ENCODE measurements at places on chromosomes 16 and 17.

DNA sequence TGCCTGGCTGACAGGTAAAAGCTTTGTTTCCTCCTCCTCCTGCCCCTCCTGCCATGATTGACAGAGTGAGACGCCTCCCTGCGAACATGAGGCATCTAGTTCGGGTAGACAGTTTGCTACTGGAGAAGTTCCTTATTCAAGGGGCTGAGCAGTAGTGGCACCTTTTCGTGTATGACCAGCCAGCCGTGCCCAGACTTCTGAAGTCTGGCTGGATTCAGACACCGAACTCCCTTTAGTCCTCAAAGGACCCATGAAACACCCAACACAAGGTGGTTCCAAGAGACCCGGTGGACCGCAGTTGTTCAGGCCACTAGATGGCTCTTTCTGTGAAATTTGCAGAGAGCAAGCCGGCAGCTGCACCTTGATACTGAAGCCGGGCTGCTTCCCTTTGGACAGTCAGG is 192.8 kb downstream of the XYLT1 start:
- DNase-seq, result no peak

GRCh38 chr17:75549246-75550138 is 24.0 kb downstream of the LLGL2 start:
- DNase-seq, result no peak

DNA sequence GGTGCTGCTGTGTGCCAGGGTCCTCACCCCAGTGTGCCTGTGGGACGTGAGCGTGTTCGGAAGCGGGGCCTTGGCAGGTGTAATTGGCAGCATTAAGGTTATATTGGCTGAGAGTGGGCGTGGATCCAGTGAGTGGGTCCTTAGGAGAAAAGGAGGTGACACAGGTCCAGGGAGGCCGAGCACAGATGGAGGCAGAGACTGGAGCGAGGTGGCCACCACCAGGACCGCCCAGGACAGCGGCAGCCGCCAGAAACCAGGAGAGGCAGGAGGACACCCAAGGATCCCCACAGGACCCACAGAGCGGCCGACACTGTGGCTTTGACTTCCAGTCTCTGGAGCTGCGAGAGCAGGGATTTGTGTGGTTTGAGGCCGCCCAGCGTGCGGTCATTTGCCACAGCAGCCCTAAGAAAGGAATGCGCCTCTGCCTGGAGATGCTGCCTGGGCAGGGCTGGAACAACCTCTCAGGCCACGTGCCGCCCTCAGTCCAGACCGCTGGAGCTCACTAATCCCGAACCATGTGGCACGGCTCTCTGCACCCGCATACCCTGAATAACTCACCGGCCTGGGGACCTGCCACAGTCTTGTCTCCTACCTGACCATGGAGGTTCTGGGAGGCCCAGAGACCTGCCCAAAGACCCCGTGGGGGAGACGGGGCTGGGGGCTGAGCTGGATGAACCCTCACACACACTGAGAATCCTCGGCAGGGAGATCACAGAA is 45.4 kb downstream of the SOX8 start:
- no peak for DNase-seq

DNA sequence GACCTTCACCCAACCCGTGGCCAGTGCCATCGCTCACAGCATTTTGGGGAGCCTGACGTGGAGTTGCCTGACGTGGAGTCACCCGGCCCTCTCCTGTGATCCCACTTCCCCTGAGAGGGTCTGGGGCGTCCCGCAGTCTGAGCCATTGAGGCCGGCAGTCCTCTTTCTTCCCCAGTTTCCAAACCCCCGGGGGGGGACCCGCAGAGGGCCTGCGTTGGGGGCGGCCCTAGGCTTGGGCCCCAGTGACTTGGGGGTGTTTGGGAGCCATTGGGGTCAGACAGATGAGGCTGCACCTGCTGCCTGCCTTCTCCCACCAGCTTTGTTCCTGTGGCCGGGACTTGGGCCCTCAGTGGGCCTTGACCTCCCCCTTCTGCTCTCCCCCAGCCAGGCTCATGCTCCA is 1.7 kb downstream of the RHOT2 start:
- DNase-seq, result no peak

GRCh38 chr16:30738984-30739951 is 9.0 kb upstream of the PHKG2 start:
- DNase-seq, result no peak

DNA sequence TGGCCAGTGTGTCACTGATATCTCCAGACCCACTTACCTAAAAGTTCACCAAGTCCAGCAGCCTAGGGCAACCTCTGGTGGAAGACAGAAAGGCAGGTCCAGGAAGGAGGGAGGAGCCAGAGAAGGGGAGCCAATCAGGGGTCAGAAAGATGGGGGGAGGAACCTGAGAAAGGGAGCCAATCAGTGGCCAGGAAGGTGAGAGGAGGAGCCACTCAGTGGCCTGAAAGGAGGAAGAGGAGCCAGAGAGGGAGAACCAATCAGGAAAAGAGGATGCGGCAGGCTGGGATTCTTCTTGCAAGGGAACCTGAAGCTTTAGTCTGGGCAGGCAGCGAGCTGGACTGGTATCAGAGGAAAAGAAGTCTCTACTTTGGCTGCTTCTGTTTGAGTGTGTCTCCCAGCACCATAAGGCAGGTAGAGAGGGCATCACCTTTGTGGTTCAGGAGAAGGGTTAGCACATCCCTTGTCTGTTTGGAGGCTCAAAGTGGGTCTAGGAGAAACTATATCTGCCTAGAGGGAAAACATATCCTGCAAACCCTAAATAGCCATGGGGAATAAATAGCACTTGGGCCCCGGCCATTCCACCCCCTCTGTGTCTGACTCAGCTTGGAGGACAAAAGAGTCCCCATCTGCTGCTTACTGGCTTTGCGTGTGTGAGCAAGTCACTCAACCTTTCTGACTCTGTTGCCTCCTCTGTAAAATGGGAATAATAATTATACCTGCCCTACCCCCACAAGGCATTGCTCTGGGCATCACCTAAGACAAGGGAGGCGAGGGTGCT is 43.4 kb upstream of the CRHR1 start:
- no peak for DNase-seq

DNA sequence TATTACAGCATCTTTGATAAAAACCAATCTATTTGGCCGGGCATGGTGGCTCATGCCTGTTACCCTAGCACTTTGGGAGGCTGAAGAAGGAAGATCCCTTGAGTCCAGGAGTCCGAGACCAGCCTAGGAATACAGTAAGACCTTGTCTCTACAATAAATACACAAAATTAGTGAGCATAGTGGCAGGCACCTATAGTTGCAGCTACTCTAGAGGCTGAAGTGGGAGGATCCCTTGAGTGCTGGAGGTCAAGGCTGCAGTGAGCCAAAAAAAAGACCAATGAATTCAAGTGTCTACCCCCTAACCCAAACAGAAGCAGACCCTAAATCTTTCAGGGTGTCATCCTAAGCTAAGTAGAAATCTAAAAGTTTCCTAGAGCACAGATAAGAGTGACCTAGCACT is 7.3 kb upstream of the MEIOC start:
- no peak for DNase-seq

DNA sequence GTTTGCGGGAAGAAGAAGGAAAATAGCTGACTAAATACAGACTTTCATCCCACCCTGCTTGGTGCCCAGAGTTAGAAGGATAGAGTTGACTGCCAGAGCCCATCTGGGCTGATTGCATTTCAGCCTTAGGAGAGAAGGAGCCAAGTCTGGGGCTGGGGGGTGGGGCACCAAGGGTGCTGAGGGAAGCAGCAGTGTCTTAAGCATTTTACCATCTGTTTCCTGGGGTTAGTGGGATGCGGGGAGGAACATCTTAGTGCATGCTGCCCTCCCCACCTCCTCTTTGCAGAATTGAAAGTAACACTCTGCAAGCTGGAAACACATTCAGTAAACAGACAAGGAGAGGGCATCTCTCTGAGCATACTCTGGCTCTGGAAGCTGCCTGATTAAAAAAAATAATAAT is 1.5 kb upstream of the ARL5C start:
- no peak for DNase-seq

- DNase-seq, result no peak
Measured at GRCh38 chr16:89341279-89341678, 123.8 kb downstream of the ZNF778 start.

DNA sequence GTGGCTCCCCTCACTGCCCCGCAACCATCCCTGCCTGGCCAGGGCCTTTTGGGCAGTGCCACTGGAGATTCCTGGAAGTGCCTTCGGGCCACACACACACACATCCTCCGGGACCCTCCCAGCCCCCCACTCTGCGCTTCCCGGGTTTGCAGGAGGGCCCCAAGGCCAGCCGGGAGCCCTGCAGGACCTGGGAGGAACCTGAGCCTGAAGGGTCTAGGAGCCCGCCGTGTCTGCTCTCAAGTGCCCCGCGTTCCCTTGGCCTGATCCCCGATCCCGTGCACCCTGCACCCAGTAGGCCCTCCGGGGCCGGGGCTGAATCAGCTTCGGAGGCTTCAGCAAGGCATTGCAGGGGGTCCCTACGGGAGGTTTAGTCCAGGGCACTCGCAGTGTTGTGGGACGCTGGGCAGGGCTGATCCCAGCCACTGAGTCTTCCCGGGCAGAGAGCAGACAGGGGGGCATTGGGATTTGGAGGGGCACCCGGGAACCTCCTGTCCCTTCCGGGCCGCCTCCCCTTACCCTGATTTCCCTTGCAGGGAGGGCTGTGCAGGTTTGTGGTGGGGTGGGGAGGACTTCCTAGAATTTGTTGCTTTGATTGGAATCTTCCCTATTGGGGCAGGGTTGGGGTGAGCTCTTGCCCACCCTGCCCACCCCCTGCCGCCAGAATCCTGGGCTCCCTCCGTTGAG is 36.9 kb downstream of the TMEM235 start:
- no peak for DNase-seq

DNA sequence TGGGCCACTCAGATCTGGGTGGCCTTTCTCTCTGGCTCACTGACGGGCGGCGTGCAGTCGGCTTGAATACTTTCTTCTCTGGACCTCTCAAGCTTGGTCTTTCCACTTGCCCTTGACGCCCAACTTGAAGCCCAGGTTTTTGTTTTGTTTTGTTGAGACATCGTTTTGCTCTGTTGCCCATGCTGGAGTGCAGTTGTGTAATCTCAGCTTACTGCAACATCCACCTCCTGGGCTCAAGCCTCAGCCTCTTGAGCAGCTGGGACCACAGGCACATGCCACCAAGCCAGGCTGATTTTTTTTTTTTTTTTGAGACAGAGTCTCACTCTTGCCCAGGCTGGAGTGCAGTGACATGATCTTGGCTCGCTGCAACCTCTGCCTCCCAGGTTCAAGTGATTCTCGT is 22.7 kb upstream of the KIF19 start:
- DNase-seq, result no peak

DNA sequence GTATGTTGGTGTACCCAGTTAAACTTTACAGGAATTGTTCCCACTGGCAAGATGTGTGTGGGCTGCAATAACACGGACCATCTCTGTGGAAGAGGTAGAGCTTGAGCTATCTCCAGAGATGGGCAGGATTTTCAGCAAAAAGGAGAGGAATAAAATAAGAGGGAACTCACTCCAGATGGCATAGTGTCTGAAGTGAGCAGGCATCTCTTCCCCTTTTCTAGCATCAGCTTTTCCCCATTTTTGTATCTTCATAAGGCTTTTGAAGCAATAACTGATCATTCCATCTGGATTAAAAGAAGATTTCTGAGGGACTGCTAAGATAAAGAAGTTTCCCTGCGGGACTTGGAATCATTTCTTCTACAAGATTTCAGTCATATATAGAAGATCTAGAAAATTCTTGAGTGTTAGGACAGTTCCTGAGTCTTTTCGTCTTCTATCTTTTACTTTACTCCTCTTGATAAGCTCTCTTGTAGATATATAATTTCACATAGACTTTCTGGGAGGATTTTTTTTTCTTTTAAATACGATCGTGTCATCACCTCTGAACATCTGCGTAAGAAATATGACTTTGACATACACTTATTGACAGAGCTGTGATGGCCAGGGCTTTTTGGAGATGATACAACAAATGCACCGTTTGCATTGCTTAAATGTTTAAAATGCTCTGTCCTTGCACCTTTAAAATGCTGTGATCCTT is 2.1 kb downstream of the CPD start:
- DNase-seq, result no peak

DNA sequence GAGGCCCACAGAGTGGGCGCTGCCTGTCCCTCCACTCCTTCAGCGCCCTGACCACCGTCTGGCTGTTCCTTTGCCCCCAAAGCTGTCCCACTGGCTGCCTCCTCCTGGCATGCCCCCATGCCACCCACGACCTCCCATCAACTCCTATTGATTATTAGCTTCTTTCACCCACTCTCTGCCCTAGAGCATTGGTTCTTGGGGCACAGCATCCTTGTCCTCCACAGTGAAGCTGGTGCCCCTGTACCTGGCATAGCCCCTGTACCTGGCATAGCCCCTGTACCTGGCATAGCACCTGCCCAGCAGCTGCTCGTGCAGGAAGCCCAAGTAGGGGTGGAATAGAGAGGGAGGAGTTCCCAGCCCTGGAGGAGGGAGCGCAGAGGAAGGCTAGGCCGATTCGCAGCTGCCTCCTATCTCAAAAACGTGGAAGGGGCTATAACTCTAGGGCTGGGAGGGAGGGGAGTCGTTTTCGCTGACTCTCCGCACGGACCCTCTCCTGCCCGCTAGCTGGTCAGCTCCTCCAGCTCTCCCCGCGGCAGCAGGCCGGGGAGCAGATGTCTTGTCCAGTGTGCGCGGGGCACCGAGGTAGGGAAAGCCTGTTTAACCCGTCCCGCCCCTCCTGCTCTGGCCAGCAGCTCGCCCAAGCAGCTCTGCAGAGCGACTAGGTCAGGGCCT is 5.7 kb upstream of the ACTG1 start:
- no peak for DNase-seq

DNA sequence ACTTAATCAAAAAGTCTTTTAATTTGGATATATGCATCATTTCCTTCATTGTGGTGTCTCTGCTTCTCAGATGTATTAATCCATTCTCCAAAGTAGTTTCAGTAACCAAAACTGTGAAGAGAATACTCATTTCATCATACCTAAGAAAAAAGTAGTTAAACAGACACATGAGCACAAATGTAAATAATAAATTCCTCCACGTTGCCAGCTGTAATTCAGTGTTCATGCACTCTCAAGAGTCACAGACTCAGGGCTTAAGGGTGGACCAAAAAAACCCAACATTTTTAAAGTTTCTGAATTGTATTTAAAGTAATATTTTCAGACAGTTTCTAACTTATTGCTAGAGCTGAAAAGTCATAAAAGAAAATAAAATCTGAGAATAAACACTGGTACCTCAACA is 19.0 kb downstream of the POLG2 start:
- DNase-seq, result no peak

- no peak for DNase-seq
Measured at GRCh38 chr16:89855301-89855945, 18.0 kb upstream of the TCF25 start.

GRCh38 chr16:84179612-84180320 is 7.1 kb downstream of the TAF1C start:
- DNase-seq, result no peak
